ENCODE measurements at places on chromosomes 5 and 9. TPM values are rescaled to one million over a fixed set of nuclear protein-coding genes. Genes with fewer than 3 reads are reported as not detected.

- no peaks in the 10 kb centered on the region for H3K27me3 ChIP-seq
- no peaks in the 10 kb centered on the region for H3K4me1 ChIP-seq
- no peak overlapping the region for H3K4me3 ChIP-seq
- H3K27ac ChIP-seq: no peak overlapping the region
Measured at GRCh38 chr5:163964671-163965070, 459.3 kb downstream of the MAT2B start.

Gene ADRB2
- 1.4 TPM for total RNA-seq

Gene IFNA13
- not detected for total RNA-seq

DNA sequence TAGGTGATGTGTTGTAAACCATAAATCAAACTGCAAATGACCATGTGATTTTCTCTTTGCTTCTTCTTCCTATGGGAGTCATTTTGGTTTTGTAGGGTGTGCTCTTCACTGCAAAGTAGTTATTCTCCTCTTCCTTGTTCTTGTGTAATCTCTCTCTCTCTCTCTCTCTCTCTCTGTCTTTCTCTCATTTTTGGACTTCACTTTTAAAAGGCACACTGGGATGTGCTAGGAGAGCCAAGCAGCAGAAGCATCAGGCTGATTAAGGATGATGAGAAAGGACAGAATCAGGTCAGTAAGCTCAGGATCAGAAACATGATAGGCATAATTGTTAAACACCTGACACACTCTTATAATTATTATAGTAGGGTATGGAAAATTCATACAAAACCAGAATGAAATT lies 505.3 kb upstream of the ZNF608 start:
- no peaks in the 10 kb centered on the region for H3K36me3 ChIP-seq
- no peak overlapping the region for H3K4me3 ChIP-seq
- no peaks in the 10 kb centered on the region for H3K4me1 ChIP-seq
- DNase-seq: no peak
- no peak overlapping the region for H3K27ac ChIP-seq
- H3K27me3 ChIP-seq: no peaks in the 10 kb centered on the region

- H3K27me3 ChIP-seq: no peaks in the 10 kb centered on the region
- no peaks in the 10 kb centered on the region for H3K4me1 ChIP-seq
- no peak for DNase-seq
- no peak overlapping the region for H3K27ac ChIP-seq
- no peaks in the 10 kb centered on the region for H3K36me3 ChIP-seq
Measured at GRCh38 chr5:163809473-163809872, 304.1 kb downstream of the MAT2B start.

Gene TMEM8B
- total RNA-seq: 12.4 TPM

DNA sequence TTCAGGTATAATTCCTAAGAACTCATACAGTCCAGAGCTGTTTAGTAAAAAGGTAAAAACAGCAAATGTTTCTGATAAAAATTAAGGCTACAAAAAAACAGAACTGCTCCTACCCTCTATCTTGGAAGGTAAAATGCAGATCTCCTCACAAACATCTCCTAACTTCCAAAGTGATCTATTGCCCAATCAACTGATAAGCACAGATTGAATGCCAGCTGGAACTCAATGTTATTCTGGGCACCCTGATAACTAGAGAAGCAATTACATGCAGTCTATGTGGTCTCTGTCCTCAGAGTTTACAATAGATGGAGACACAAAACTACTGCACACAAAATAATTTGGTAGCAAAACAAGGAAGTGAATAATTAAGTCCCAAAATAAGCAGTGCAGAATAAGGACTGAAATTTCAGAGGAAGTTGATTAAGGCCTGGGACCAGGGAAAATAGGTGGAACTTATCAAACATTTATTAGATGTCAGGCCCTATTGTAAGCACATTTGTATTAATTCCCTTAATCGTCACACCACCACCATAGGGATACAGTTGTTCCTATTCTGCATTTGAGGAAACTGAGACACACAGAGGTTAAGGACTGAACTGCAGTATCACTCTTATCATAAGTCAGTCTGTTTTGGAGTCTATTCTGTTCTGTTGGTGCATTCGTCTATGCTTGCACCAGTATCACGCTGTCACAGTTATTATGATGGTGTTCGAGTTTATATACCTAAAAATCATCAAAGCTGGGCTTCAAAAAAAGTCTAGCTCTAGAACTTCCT lies 102.2 kb upstream of the TARS1 start:
- H3K27ac ChIP-seq: no peak overlapping the region
- no peaks in the 10 kb centered on the region for H3K36me3 ChIP-seq
- H3K27me3 ChIP-seq: no peaks in the 10 kb centered on the region
- H3K4me1 ChIP-seq: no peaks in the 10 kb centered on the region

DNA sequence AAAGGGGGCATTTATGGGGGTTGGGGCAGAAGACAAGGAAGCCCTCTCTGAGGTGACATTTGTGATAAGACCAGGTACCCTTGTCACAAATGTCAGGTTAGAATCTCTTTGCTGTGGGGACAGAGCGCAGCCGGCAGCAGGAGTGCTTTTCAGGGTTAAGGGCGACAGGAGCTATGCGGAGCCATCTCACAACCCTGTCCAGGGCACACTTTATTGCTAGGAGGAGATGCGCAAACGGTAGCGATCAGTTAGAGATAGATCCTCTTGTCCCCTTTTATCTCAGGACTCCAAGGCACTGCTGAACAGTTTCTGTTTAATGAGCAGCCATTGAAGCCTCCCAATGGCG lies 438 bp upstream of the LAMC3 start:
- no peak overlapping the region for H3K27ac ChIP-seq
- H3K4me3 ChIP-seq: peak overlapping the region; percentile 57
- DNase-seq: no peak
- H3K36me3 ChIP-seq: no peaks in the 10 kb centered on the region

Gene GCNT4
- 2.1 TPM for total RNA-seq

GRCh38 chr5:173972925-173973615 lies 15.9 kb upstream of the C5orf47 start:
- H3K4me1 ChIP-seq: peaks cover 4% of the 10 kb centered on the region
- peak overlapping the region; percentile 71 for H3K27ac ChIP-seq
- no peaks in the 10 kb centered on the region for H3K27me3 ChIP-seq
- peak; percentile 96 for DNase-seq
- H3K4me3 ChIP-seq: peak overlapping the region; percentile 50

Data from adrenal gland (tissue), 19 donors.